Thoracic aorta (tissue), 2 donors: ENCODE measurements at places on chromosomes 16 and 17. TPM values are rescaled to one million over a fixed set of nuclear protein-coding genes. Genes with fewer than 3 reads are reported as not detected.

Gene HOXB5
- 0.56 TPM for total RNA-seq

Gene EFNB3
- not detected for total RNA-seq

Gene ABCA6
- 43.3 TPM for total RNA-seq

Gene CDH15
- total RNA-seq = 1.4 TPM

Gene METRNL
- total RNA-seq = 141 TPM

Gene TRPV3
- total RNA-seq = not detected

Gene YBX2
- not detected for total RNA-seq

Gene ASPSCR1
- 20.6 TPM for total RNA-seq

Gene HAP1
- total RNA-seq = not detected

Gene BAIAP3
- 15.7 TPM for total RNA-seq

Gene IRX5
- total RNA-seq = 2.3 TPM

Gene CD300LG
- total RNA-seq = 3.2 TPM

Gene CACNG5
- total RNA-seq = not detected

Gene STH
- total RNA-seq = not detected

Gene CLDN7
- 0.41 TPM for total RNA-seq

Gene KRTAP4-12
- not detected for total RNA-seq

Gene TPSAB1
- 26.0 TPM for total RNA-seq

Gene GAN
- 7.4 TPM for total RNA-seq

Gene TBC1D3G
- total RNA-seq = not detected

Gene CD300LB
- 0.85 TPM for total RNA-seq

Gene TIMP2
- 475 TPM for total RNA-seq

Gene PRCD
- 2.4 TPM for total RNA-seq

Gene ZNF469
- total RNA-seq = 4.5 TPM

Gene CES5A
- total RNA-seq = not detected

Gene WNT9B
- total RNA-seq = 2.2 TPM

Gene MTMR4
- 31.7 TPM for total RNA-seq

Gene CHST5
- total RNA-seq = 0.56 TPM

Gene EPOP
- total RNA-seq = 0.54 TPM

Gene PIRT
- total RNA-seq = not detected

Gene NPW
- total RNA-seq = not detected

Gene DEXI
- total RNA-seq = 120 TPM

Gene ZNF646
- 17.9 TPM for total RNA-seq

Gene CLEC19A
- total RNA-seq = not detected

Gene MYH2
- total RNA-seq = 0.28 TPM

Gene LDHD
- total RNA-seq = 7.2 TPM

Gene ZG16
- not detected for total RNA-seq

Gene CA4
- total RNA-seq = 4.3 TPM

Gene HBQ1
- not detected for total RNA-seq

Gene HP
- total RNA-seq = 10.8 TPM

Gene ACSM3
- total RNA-seq = 0.41 TPM

Gene PERCC1
- total RNA-seq = not detected

Gene DNAI2
- total RNA-seq = not detected

Gene WSB1
- 214 TPM for total RNA-seq

Gene ABCA10
- 3.2 TPM for total RNA-seq

Gene CSH2
- not detected for total RNA-seq

Gene MFSD11
- total RNA-seq = 49.7 TPM

Gene CACNG4
- total RNA-seq = not detected

Gene CTRL
- 0.54 TPM for total RNA-seq

Gene ACAP1
- 9.9 TPM for total RNA-seq

Gene ABI3
- total RNA-seq = 10.8 TPM

Gene FBRS
- 39.3 TPM for total RNA-seq

Gene TCAP
- 6.4 TPM for total RNA-seq

Gene CD300A
- total RNA-seq = 8.0 TPM
